ENCODE measurements at places on chromosomes 16 and 17.

DNA sequence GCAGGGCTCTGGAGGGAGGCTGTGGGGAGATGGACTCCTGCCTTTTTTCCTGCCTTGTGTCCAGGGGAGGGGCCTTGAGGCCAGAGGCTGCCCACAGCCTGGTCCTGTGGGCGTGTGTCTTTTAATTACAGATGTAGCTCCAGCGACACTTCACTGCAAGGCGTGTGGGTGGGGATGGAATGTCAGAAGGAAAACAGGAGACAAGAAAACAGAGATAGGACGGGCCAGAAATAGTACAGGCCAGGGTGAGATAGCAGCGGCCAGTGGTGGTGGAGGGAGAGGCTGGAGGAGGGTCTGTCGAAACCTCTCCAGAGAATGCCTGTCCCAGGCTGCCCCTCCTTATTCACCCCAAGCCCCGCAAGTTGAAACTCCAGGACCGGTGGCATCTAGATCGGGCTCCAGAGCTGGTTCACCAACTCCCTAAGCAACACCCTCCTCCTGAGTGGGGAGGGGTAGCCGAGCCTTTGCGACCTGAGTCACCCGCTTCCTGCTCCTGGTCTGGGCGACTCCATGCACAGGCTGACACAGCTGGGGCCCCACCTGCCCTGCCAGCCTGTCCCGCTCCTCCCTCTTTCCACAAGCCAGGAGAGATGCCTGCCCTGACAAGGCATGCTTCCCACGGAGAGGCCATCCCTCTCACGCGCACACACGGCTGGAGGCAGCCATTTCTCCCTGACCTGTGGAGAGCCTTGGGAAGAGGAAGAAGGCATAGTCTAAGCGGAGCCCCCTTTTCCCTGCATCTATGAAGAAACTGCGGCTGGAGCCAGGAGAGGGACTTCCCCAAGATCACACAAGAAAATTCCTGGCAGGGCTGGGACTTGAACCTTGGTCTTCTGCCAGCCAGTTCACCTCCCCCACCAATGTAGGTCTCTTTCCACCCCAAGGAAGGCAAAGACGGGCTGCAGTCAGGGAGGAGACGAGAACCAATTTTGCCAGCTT lies 6.6 kb upstream of the JUP start:
- peak; percentile 83 for DNase-seq

DNA sequence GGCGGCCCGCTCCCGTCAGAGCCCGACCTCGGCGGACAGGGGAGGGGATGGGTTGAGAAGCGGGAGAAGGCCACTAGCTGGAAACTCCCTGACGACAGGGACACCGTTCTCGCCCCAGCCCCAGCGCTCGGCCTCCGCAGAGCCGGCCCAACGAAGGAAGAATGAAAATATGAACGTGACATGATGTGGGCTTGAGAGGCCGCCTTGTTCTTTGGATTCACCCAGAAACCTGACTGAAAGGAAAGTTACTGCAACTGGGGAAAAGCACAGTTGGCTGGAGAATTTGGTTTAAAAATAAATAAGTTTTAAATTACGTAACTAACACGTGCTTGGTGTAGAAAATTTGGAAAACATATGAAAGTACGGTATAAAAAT lies 21.1 kb downstream of the NPTX1 start:
- DNase-seq, result peak; percentile 26

- DNase-seq, result peak; percentile 22
Measured at GRCh38 chr16:53055541-53056391, 975 bp downstream of the CHD9 start.

DNA sequence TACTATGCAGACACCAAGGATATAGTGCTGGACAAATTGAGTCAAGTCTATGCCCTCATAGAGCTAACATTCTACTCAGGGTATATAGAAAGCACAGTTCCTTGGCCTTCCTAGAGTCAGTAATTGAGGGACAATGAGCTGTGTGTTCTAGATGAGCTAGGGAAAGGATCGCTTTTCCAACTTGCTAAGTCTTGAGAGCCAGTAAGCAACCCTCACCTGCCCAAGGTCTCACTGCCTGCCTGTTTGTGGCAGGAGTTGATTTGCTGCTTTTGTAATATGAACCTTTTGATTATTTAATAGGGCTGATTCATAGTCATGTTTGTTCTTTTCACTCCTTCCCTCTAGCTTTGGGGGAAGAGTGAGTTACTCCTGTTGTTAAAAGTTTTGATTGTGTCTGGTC lies 6.5 kb downstream of the DDX42 start:
- DNase-seq, result no peak

GRCh38 chr16:13503960-13504635 lies 415.9 kb upstream of the ERCC4 start:
- DNase-seq, result no peak

GRCh38 chr16:27355610-27356009 lies 41.8 kb downstream of the IL4R start:
- DNase-seq, result no peak

DNA sequence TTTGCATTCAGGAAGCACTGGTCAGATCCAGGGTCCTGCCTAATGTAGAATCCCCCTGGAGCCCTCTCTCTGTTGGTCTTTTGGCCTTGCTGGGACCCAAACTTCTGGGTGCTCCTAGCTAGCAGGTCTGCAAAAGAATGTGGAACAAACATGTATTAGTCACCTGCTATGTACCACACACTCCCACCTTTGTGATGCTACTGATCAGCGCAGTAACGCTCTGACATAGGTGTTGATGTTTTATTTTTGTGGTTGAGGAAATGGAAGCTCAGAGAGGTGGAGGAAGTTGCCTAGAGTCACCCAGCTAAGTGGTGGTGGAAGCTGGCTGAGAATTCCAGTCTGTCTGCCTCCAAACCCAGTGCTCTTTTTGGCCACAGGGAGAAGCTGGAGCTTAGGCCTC lies 35.8 kb upstream of the LGALS9 start:
- no peak for DNase-seq

DNA sequence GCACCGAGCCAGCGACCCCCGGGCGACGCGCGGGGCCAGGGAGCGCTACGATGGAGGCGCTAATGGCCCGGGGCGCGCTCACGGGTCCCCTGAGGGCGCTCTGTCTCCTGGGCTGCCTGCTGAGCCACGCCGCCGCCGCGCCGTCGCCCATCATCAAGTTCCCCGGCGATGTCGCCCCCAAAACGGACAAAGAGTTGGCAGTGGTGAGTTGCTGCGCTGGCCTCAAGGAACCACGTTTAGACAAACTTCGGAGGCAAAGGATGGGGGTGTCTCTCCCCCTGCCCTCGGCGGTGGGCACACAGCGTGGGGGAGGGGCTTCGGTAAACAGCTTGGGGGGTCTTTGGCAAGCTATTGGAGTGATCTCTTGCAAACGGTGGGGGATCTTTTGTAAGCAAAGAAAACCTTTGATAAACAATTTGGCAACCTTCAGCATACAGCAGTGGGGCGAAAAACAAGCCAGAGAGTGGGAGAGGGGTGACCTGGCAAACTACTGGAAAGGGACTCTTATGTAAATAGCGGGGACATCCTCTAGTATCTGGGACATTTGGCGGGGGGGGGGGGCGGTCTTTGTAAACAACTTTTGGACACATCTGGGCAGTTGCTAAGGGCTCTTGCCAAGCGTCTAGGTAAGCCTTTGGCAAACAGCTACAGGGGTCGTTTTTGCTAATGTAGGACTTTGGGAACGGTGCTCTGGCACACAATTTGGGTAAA lies 587 bp downstream of the MMP2 start:
- no peak for DNase-seq

GRCh38 chr16:82884320-82884898 lies 257.6 kb downstream of the CDH13 start:
- no peak for DNase-seq

GRCh38 chr16:57276596-57276995 lies 7.9 kb downstream of the PLLP start:
- no peak for DNase-seq

DNA sequence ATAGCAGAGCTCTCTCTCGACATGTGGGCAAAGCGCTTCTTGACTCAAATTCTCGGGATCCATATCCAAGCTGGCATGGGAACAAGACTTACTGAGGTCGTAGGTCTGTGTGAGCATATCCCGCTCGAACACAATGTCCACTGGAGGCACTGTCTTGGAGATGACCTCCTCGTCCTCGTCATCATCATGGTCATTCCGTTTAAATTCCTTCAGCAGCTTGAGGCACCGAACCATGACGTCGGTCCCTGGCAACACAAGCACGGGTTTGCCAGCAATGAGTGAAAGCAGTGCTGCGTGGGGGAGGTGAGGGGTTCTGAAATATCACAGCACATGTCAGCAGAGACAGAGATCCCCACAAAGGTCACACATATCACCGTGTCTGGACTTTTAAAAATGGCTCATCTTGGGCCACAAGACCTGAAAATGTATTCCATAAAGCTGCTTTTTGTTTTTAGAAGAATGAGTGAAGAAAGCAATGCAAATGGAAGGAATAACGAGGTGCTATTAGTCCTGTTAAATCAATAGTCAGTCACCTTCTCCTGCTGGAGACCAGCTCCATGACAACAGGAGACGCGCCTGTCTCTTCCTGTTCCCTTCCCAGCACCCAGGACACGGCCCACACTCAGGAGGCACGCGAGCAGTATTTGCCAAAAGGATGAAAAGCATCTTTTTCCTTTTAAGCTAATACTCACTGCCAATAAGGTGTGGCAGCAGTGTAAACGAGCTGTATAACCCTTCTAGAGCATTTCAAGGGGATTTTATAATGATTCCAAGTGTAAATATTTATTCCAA lies 37.9 kb downstream of the GTF3C1 start:
- DNase-seq, result peak; percentile 89

DNA sequence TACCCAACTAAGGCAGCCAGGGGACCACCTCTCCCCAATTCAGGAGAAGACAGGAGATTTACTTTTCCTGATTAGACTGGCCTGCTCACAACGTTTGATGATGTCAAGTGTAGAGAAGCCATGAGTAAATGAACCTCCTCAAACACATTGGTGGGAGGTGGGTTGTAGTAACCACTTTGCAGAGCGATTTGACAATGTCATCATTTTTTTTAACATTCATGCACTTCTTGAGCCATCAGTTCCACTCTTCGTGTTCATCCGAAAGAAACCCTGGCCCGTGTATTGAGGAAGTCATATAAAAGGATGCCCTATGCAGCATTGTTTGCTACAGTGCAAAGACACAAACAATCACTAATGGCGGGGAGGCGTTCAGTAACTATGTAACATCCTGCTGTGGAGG lies 5.5 kb upstream of the KRT19 start:
- no peak for DNase-seq

DNA sequence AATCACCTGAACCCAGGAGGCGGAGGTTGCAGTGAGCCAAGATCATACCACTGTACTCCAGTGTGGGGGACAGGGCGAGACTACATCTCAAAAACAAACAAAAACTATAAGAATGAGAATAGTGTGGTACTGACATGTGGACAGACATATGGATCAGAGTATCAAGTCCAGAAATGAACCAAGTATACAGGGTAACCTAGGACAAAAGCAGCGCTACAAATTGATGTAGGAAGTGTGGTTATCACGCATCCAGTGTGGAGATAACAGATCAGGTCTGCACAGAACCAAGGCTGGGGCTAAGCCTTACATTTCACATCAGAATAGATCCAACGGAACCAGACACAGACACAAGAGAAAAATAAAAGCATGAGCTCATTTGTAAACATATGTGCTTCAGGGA lies 23.0 kb upstream of the C16orf95 start:
- no peak for DNase-seq

GRCh38 chr17:82963104-82963950 lies 116.1 kb upstream of the METRNL start:
- no peak for DNase-seq

- DNase-seq, result no peak
Measured at GRCh38 chr16:7419441-7419840, 86.8 kb downstream of the RBFOX1 start.

- no peak for DNase-seq
Measured at GRCh38 chr16:47037396-47037745, 63.9 kb upstream of the DNAJA2 start.

DNA sequence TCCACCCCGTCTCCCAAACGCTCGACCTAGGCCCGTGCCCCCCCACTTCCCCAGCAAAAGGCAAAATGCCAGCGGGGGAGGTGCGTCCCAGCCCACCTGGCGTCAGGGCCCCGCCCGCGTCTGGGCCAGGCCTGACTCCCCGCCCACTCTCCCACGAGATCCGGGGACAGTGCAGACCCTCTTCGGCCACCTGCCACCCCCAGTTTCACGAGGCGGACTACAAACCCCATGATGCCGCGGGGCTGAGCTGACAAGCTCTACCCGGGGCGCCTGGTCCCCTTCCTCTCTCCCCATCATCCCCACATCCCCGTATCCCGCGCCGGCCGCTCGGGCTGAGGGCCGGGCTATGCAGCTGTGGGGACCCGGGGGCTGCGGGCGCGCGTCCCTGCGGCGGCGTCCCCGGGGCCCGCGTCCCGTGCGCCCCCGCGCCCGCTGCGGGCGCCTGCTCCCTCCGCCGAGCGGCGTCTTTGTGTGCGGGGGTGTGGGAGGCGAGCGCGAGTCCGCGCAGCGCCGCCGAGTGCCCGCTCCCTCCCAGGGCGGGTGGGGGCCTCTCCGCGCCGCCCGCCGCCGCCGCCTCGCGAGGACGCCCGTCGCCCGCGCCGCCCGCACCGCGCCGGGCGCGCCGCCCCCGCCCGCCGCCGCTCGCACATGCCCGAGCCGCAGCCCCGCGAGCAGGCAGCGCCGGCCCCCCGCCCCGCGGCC lies at the start of gene ANKRD13B:
Gene ANKRD13B, plus strand, starts transcription at position 283 of the 702 bp plus-strand sequence. CDS start 490 bp downstream, outside the sequence.
- DNase-seq, result no peak

- DNase-seq, result no peak
Measured at GRCh38 chr16:81543571-81543970, 99.0 kb downstream of the CMIP start.

GRCh38 chr16:66483689-66484452 lies 56.8 kb downstream of the BEAN1 start:
- DNase-seq, result peak; percentile 42

DNA sequence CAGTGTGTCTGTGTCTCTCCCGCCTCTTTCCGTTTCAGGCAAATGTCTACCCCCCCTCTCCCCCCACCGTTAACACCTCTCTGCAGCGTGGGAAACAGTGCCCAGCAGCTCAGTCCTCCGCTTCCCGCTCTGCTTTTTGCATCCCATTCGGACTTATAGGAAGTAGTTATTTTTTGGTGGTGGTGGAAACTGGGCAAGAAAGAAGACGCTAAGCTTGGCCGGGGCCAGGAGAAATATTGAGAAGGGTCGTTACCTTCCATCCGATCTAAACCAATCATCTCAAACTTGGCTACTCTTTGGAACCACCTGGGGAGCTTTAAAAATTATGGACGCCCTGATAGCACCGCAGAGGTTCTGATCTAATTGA lies 499 bp upstream of the HLF start:
- no peak for DNase-seq

DNA sequence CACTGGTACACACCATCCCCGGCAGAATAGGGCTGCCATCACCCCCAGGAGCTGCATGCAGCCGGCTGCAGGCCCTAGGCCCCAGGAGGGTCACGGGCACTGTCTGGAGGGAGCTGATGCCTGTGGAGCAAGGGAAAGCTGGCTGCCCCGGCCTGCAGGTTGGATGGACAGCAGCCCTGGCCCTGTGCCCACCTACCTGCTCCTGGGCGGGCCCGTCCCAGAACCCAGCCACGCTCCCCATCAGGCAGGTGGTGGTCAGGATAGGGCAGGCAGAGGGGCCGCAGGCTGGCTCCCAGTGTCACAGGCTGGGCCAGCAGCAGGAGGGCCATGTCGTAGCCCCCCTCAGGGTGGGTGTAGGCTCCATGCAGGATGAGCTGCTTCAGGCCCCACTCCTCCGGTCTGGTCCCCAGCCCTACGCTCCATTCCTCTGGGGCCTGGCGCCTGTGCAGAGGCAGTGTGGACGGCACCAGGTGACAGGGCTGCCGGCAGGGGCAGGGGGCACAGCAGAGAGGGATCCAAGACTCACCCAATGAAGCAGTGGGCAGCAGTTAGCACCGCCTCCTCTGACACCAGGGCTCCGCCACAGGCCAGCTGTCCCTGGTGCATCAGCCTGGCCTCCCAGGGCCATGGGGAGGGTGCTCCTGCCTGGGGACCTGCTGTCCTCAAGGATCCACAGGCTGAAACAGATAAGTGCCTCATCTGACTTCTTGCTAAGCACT lies 4.0 kb downstream of the PRSS53 start:
- no peak for DNase-seq
